GM23248 (cell line): ENCODE measurements at places on chromosomes 5 and 9. TPM values are rescaled to one million over a fixed set of nuclear protein-coding genes. Genes with fewer than 3 reads are reported as not detected.
A peak's percentile ranks its signal among the peaks of the same experiment; 100 is the strongest.

FRMD3 gene
- 0.13 and 0.32 TPM in 2 replicates for total RNA-seq

ST8SIA4 gene
- total RNA-seq: under 0.01 TPM in 1 of 2 replicates, not detected in the other

PLPPR1 gene
- not detected in 2 replicates for total RNA-seq

DNA sequence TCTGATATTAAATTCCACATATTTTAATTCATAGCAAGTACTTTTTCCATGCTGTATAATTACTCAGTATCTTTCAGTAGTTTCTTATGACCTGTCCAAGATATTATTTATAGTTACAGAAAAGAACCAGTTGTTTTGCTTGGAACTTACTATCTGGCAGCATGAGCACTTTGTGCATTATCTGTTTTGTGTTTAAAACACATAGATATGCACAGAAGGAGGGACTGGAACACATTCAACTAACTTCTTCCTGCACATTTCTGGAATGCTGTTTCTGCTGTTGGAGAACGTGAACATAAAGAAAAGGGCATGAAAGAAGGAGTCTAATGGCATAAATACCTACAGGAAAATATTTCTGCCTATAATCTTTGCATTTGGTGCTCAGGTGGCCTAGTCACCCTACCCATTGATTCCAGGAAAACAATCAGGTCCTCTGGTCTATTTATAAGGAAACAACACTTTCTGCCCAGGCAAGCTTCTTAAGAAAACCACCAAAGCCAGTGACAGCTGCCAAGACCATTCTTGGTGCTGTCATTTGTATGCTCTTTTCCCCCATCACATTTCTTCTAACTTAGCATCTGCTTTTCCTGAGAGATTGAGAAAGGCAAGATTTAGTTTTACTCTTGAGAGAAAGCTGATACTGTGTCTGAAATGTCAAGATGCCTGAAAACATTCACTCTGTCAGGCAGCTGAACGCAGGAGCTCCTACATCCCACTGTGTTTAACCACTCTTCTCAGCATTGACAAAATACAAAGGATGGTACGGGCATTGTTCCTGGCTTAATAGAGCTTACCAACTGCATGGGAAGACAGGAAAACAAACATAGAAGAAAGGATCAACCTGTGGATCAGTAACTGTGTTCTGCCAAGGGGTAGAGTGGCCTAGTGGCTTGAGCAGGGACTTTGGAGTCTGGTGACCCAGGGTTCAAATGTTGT lies 40.3 kb downstream of the RAB3C start:
- no peaks in the 10 kb centered on the region for H3K27me3 ChIP-seq
- no peak for DNase-seq
- H3K27ac ChIP-seq: no peak overlapping the region
- no peak overlapping the region for H3K4me3 ChIP-seq

- no peak overlapping the region for H3K4me3 ChIP-seq
- H3K36me3 ChIP-seq: no peaks in the 10 kb centered on the region
- no peak overlapping the region for H3K27ac ChIP-seq
- no peak for DNase-seq
Measured at GRCh38 chr5:115720888-115721287, 95.1 kb upstream of the TMED7 start.

- peak; percentile 21 for DNase-seq
- peaks cover 32% of the 10 kb centered on the region for H3K4me1 ChIP-seq
- no peaks in the 10 kb centered on the region for H3K27me3 ChIP-seq
- H3K36me3 ChIP-seq: no peaks in the 10 kb centered on the region
- H3K4me3 ChIP-seq: no peak overlapping the region
Measured at GRCh38 chr9:72589667-72590521, 68.5 kb downstream of the TMC1 start.

DNA sequence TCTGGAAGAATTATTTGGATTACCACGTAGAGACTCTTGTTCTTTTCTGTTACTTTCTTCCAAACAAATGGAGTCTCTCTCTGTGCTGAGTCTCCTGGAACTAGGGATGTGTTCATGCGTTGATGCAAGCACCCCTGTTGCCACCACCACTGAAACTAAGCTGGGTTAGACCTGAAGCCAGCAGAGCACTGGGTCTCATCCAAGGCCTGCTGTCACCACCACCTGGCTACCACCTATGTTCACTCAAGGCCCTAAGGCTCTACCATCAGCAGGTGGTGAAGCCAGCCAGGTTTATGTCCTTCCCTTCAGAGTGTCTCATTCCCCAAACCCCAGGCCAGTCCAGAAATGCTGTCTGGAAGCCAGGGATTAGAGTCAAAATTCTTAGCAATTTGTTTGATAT lies 13.3 kb downstream of the RIC1 start:
- H3K36me3 ChIP-seq: no peaks in the 10 kb centered on the region
- no peak overlapping the region for H3K27ac ChIP-seq
- no peak for DNase-seq
- H3K4me3 ChIP-seq: no peak overlapping the region
- no peaks in the 10 kb centered on the region for H3K27me3 ChIP-seq
- peaks cover 23% of the 10 kb centered on the region for H3K4me1 ChIP-seq

GRCh38 chr5:80094236-80094738 lies 59.1 kb downstream of the THBS4 start:
- DNase-seq: no peak
- H3K36me3 ChIP-seq: no peaks in the 10 kb centered on the region
- no peak overlapping the region for H3K4me3 ChIP-seq
- H3K27me3 ChIP-seq: no peaks in the 10 kb centered on the region
- H3K27ac ChIP-seq: no peak overlapping the region

DNA sequence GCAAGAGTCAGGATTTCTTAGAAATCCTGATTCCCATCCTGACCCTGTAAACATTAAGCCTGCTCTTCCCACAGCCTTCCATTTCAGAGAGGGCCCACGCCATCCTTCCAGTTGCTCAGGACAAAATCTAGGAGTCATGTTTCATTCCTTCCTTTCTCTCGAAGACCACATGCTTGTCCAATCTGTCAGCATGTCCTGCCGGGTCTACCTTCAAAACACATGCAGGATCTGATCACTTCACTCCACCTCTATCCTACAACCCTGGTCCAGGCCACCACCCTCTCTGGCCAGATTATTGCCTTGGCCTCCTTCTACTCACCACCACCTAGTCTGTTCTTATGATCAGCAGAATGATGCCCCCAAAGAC lies 79.8 kb downstream of the C5orf15 start:
- no peaks in the 10 kb centered on the region for H3K4me1 ChIP-seq
- H3K27ac ChIP-seq: no peak overlapping the region
- no peaks in the 10 kb centered on the region for H3K36me3 ChIP-seq

DNA sequence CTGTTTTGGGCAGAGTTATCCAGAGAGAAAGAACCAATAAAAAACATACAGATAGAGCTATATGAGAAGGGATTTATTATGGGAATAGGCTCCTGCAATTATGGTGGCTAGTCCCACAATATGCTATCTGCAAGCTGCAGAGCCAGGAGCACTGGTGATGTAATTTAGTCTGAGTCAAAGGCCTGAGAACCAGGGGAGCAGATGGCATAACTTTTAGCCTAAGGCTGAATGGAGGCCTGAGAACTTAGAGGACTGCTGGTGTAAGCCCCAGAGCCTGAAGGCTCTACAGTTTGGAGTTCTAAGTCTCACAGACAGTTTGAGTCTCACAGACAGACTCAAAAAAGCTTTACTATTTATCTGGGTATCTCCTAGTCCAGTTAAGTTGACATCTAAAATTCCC lies 263.8 kb downstream of the FBXL7 start:
- H3K4me3 ChIP-seq: no peak overlapping the region
- H3K27me3 ChIP-seq: no peaks in the 10 kb centered on the region
- H3K36me3 ChIP-seq: no peaks in the 10 kb centered on the region
- peaks cover 5% of the 10 kb centered on the region; the same call in 1 of the 2 replicates for H3K4me1 ChIP-seq

DNA sequence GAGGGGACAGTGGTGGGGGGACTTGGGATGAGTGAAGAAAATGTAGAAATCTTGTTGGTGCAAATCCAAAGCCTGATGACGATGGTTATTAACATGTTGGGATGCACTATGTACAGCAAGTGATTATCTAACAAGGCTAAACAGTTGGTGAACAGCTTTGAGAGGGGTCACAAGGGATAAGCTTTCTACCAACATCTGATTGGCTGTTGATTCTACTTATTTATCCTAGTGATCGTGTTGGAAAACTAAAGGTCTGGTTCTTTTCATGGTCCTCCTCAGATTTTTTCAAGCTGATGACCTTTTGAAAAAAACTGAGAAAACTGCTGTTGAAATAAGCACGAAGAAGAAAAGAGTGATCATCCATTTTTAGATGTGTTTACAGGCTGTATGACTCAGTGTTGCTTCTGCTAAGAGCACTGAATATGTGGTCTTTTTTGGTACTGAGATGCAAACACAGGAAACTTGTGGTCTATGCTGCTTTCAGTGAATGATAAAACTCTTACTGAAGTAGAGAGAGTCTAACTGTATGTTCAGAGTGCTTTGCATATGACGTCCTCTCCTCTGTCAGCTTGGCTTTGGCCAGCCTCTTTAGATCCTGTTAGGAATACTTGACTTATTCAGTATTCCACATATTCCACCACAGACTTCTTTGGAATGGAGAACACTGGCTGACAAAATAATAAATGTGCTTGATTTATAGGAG lies 174.8 kb downstream of the SLF1 start:
- no peaks in the 10 kb centered on the region for H3K27me3 ChIP-seq
- H3K27ac ChIP-seq: peak overlapping the region; percentile 98

GRCh38 chr9:109182550-109182939 lies 15.5 kb upstream of the FRRS1L start:
- H3K27ac ChIP-seq: no peak overlapping the region
- no peaks in the 10 kb centered on the region; the same call in 1 of the 2 replicates for H3K27me3 ChIP-seq
- no peak overlapping the region for H3K4me3 ChIP-seq
- no peak for DNase-seq

DNA sequence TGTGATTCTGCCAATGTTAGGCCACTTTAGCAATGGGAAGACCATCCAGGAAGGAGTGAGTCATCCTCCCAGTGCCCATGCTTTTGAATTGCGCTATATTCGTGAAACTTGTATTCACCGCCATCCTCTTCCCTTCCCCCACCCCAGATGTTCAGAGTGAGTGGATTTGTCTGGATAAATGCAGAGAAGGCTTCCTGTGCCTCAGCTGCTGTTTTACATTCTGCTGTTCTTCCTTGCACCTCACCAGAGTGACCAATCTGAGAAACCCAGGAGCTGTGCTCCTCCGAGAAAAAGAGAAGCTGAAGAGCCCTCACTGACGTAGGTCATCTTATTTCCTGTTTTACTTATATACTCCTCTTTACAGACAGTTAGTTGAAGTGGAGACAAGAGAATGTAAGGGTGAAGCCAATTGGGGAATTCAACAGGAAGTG lies 24.6 kb upstream of the SVEP1 start:
- no peak overlapping the region for H3K27ac ChIP-seq
- H3K27me3 ChIP-seq: no peaks in the 10 kb centered on the region
- no peak overlapping the region for H3K4me3 ChIP-seq
- no peaks in the 10 kb centered on the region for H3K36me3 ChIP-seq

DNA sequence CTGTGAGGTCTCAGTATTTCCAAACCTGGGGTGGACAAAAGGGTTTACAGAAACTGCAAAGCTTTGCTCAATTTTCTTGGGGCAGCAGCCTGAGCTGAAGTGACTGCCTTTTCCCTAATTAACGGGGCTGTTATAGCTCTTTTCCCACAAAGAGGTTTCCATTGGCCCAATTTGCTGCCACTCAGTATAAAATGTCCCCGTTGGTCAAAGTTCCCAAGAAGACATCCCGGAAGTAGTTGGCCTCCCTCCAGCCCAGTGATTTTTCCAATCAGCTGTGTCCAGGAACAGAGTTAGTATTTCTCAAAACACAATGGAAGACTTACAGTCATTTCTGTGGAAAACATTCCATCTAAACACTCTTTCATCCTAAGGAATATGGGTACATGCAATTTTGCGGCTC lies 643.6 kb downstream of the ACTL7B start:
- no peak overlapping the region for H3K4me3 ChIP-seq
- no peaks in the 10 kb centered on the region for H3K36me3 ChIP-seq
- DNase-seq: no peak
- H3K4me1 ChIP-seq: peaks cover 12% of the 10 kb centered on the region
- H3K27ac ChIP-seq: no peak overlapping the region

- no peaks in the 10 kb centered on the region for H3K27me3 ChIP-seq
- no peak overlapping the region for H3K4me3 ChIP-seq
- H3K36me3 ChIP-seq: no peaks in the 10 kb centered on the region
- H3K27ac ChIP-seq: no peak overlapping the region
Measured at GRCh38 chr9:2662496-2662895, 40.9 kb downstream of the VLDLR start.

DNA sequence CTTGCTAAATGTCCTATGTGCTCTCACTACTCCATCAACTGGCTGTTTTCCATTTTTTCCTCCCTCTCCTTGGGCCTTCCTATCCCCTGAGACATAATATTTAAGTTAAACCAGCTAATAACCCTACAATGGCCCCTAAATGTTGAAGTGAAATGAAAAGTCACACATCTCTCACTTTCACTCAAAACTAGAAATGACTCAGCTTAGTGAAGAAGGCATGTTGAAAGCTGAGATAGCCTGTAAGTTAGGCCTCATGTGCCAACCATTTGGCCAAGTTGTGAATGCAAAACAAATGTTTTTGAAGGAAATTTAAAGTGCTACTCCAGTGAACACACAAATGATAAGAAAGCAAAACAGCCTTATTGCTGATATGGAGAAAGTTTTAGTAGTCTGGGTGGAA lies 48.8 kb upstream of the CDH10 start:
- no peaks in the 10 kb centered on the region for H3K36me3 ChIP-seq
- DNase-seq: no peak
- H3K27me3 ChIP-seq: no peaks in the 10 kb centered on the region

DNA sequence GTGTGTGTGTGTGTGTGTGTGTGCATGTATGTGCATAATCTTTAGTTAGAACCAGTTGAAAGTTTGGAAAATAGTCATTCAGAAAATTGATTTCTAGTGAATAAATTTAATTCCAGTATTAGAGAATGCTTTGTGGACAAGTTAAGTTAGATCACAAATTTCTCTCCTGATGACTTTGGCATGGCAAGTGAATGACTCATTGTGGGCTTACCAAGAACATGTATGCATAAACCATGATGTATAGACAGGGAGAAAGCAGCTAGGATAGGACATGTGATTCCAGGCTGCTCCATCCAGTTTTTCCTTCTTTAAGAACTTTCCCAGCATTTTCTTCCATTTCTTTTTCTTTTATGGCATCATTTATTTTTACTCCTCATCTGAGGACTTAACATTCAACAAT lies 85.7 kb upstream of the SGCD start:
- H3K4me1 ChIP-seq: no peaks in the 10 kb centered on the region
- H3K27ac ChIP-seq: no peak overlapping the region
- H3K36me3 ChIP-seq: no peaks in the 10 kb centered on the region
- no peaks in the 10 kb centered on the region for H3K27me3 ChIP-seq

DNA sequence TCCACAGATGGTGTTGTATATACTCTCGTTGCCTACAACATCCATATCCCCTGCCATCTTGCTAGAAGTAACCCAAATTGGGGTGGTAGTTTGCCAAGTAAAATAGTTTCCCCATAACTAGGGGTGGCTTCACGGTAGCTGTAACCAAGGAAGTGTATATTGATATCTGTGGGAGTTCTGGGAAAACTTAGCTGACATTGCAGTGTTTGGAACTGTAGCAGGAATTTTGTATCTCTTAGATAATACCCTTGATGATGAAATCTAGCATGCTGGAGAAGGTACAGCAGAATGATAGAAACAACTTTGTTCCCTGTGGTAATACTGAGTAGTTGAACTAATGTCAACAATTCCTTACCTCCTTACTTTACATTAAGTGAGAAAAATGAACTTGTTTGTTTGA lies 29.8 kb downstream of the FBXL7 start:
- no peak for DNase-seq
- H3K4me3 ChIP-seq: no peak overlapping the region
- H3K36me3 ChIP-seq: 0 out of 2 replicates have a peak, but pooled peaks cover 3% of the 10 kb centered on the region
- no peak overlapping the region for H3K27ac ChIP-seq
